ENCODE measurements at places on chromosomes 6 and 20. TPM values are rescaled to one million over a fixed set of nuclear protein-coding genes. Genes with fewer than 3 reads are reported as not detected.
A peak's percentile ranks its signal among the peaks of the same experiment; 100 is the strongest.

The ZNF322 gene
- 18.1 TPM for total RNA-seq

GRCh38 chr6:167993831-167994230 lies 3.6 kb upstream of the KIF25 start:
- DNase-seq: no peak

The STX11 gene
- 0.98 TPM for total RNA-seq

The BTBD9 gene
- total RNA-seq: 10.9 TPM

The ADGRF1 gene
- total RNA-seq: not detected

The LPA gene
- not detected for total RNA-seq

The PM20D2 gene
- total RNA-seq: 11.4 TPM

GRCh38 chr6:44680202-44680720 lies 292.8 kb downstream of the CDC5L start:
- DNase-seq: no peak

GRCh38 chr20:51985013-51985415 lies 182.7 kb upstream of the SALL4 start:
- peak; percentile 97 for DNase-seq

GRCh38 chr6:20333721-20334269 lies 67.9 kb upstream of the E2F3 start:
- DNase-seq: no peak

DNA sequence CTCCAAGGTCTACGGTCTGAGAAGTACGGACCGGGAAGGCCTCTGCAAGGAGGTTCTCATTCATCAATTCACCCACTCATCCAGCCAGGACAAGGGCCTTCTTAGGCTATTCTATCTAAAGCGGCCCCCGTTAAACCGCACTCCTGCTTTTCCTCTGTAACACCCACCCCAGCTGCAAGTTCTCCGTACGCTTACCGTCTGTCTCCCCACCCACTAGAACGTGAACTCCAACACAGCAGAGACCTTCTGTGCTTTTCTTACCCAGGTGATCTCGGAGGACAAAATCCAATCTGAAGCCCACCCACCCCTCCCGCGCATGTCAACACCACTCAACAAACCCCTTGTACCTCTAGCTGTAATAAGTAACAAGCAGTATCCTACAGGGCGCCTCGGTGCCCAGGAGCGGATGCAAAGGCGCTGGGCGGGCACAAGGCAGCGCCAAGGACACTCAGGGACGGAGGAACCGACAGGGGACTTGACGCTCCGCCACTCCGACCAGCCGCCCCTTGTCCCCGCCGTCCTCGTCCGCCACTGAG lies 351 bp downstream of the AURKA start:
- DNase-seq: peak; percentile 10

The PI16 gene
- total RNA-seq: not detected

- no peak for DNase-seq
Observed at GRCh38 chr6:160010067-160010466, 41.2 kb downstream of the IGF2R start.

The PPARD gene
- 17.1 TPM for total RNA-seq

The POM121L2 gene
- 0.18 TPM for total RNA-seq

GRCh38 chr6:117306227-117306790 lies 41.0 kb downstream of the VGLL2 start:
- DNase-seq: no peak

GRCh38 chr20:19913349-19913748 lies 103.8 kb upstream of the NAA20 start:
- no peak for DNase-seq

DNA sequence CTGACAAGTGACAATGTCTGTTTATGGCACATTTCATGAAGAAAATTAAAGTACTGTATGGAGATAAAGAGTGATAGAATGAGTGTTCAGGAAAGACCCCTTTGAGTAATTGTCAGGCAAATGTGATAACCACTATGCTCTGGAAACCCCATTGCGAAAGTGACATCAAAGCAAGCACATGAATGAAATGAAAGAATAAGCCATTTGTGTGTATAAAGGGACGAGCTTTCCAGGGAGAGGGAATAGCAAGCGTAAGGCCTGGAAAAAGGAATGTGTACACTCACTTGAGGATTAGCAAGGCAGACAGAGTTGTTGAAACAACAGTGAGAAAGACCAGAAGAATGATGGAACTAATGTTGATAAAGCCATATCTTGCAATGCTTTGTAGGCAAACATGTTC lies 490.0 kb downstream of the GRIK2 start:
- peak; percentile 25 for DNase-seq

The CD40 gene
- total RNA-seq: 0.42 TPM

The BNIP5 gene
- total RNA-seq: 0.12 TPM

GRCh38 chr20:36988494-36988966 lies 37.0 kb upstream of the SAMHD1 start:
- no peak for DNase-seq

DNA sequence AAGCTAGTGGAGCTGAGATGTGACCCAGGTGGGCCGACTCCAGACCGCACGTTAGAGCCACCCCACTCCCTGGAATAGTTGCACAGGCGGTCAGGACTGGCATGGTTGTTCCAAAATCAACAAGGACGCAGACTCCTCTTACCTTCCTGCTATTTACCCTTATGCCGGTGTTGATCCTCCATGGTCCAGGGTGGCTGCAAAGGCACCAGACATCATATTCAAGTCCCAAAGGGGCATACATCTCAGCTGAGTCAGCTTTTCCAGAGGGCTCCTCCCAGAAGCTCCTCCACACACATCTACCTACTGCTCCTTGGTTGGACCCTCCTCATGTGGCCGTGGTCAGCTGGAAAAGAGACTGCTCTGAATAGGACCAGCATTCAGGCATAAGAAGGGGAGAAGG lies 112.2 kb downstream of the SYCP2 start:
- no peak for DNase-seq

The HLA-DOA gene
- total RNA-seq: 0.25 TPM

- no peak for DNase-seq
Observed at GRCh38 chr20:61478611-61479305, 226.7 kb downstream of the CDH4 start.

The PEX3 gene
- 8.9 TPM for total RNA-seq

The WFDC10B gene
- total RNA-seq: not detected

DNA sequence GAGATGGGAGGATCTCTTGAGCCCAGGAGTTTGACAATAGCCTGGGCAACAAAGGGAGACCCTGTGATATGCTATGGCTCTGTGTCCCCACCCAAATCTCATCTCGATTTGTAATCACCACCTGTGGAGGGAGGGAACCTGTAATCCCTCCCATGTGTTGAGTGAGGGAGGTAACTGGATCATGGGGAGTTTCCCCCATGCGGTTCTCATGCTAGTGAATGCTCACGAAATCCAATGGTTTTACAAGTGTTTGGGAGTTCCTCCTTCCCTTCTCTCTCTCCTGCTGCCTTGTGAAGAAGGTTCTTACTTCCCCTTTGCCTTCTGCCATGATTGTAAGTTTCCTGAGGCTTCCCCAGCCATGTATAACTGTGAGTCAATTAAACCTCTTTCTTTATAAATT lies 3.4 kb downstream of the NUDT3 start:
- DNase-seq: no peak

DNA sequence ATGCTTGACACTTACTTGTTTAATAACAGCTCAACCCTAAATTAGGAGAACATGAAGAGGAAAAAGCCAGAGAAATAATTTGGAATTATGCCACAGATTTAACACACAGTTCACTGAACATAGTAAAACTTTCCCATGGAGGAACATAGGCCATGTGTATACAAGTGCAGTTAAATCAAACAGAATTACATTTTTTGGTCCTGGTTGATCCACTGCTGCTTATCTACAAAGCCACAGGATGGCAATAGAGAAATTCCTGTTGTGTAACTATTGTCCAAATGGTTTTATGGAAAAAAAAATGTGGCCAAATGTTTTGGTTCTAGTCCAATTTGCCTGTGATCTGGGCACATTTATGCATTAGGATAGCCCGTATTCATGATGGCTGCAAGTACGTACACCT lies 136.8 kb downstream of the ALDH8A1 start:
- no peak for DNase-seq

The IL20RA gene
- 0.99 TPM for total RNA-seq

DNA sequence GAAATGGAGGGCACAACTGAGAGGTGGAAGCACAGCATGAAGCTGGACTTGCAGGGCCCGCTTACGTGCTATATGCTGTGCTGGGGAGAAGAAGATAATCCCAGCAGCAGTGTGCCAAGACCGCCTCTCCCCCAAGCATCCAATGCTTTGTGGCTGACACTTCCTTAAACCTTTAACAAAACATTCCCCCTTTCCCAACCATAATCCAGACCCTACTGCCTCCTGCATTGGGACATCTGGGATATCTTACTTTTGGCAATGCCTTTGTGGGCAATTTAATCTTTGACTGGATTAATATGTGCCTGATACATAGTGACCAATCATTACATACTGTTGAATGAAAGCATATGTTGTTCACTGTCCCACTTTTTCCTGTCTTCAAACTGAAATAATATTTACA lies 3.1 kb upstream of the TENT5A start:
- peak; percentile 57 for DNase-seq

DNA sequence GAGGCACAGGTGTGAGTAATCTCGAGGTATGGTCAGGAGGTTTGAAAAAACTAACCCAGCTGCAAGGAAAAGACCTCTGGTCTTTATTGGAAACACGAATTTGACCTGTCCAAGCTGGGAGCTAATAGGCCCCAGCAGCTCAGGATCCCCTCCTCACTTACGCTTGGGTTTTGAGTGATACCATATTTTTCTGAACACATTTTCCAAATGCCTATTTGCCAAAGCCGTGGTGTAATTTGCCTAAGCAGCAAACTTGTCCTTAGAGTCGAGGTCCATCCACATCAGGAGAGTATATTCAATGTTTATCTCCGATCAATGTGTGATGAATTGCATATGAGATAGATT lies 128.0 kb downstream of the BCAS1 start:
- no peak for DNase-seq

The TEAD3 gene
- 98.6 TPM for total RNA-seq

DNA sequence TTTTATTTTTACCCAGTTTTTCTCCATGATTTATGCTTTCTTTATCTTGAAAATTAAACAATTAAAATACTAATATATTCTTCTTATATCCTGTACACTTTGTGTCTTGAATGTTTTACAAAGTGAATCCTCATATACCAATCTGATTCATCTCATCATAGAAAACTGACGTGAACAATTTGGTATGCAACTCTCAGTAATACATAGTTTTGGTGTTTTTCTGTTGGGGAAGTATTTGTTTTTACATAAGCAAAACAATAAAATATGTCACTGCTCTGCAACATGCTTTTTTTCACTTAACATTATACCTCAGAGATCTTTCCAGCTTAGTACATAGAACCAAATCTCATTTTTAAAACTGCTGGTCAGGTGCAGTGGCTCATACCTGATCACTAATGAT lies 14.7 kb downstream of the DNAAF9 start:
- DNase-seq: no peak

The TXLNB gene
- total RNA-seq: 17.5 TPM

- no peak for DNase-seq
Observed at GRCh38 chr6:56618050-56618449, 24.6 kb downstream of the DST start.

DNA sequence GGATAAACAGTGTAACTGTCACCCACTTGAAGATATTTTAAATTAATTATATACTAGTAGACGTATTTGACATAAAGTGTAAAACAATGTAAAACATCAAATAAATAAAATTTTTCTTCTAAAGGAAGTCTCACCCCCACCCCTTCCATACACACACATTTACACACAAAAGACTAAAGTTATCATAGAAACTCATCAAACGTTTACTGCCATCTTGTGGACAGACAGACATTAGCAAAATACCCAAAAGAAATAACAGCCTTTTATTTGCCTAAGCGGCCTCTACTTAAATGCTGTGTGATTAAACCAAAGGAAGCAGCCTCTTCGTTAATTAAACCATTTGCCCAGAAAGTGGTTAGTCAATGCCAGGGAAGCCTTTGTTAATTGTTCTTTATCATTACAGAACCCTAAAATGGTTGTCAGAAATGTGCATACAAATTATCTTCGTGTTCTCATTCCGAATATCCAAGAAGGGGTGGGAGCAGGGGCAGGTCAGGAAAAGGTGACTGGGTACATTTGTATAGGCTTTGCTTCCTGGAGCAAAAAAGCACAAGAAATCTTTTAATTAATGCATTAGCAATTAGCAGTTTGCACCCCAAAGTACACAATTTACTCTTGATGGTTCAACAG lies 176.2 kb upstream of the SASH1 start:
- DNase-seq: peak; percentile 55

The C20orf204 gene
- total RNA-seq: 0.88 TPM

DNA sequence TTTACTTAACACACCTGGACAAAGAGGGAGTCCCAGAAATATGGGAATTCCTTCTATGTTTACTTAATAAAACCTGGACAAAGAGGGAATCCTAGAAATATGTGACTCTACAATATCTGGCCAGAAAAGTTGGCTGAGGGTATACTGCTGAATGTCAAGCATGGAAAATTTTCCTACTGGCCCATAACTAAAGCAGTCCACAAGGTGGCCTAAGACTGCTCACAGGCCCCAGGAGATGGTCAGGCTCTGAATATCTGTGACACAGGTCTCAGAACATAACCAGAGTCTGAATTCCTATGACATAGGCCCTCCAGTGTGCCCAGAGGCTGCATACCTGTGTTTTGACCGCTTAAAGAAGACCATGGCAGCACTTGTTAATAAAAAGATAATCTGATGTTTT lies 578.2 kb upstream of the NRSN1 start:
- peak; percentile 61 for DNase-seq

GRCh38 chr6:85660181-85660611 lies 17.5 kb upstream of the SYNCRIP start:
- DNase-seq: no peak

The CDSN gene
- not detected for total RNA-seq

Data from cardiac muscle cell (in vitro differentiated cells and primary cell).